ENCODE measurements at places on chromosomes 2 and 18.

GRCh38 chr2:8837795-8838140 lies 355 bp upstream of the KIDINS220 start:
- no peak for DNase-seq

- no peak for DNase-seq
Measured at GRCh38 chr2:2563309-2563860, 232.3 kb upstream of the MYT1L start.

- no peak for DNase-seq
Measured at GRCh38 chr2:153766415-153766814, 105.3 kb upstream of the GALNT13 start.

DNA sequence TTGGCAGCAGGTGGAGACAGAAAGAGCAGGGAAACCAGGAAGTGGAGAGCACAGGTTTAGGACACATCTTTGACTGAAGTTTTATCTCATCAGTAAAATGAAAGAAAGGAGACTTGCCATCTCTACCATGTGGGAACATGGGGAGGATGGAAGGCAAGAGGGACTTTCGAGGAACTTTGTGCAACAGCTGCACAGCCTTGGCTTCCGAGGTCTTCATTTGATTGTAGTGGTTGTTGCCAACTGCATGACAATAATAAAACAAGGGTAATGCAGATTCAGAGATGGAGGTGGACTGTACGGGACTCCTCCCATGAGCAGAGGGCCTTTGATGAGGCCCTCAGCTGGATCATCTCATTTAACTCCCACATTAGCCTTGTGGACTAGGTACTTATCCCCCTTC lies 49.3 kb upstream of the FZD7 start:
- DNase-seq: no peak

- no peak for DNase-seq
Measured at GRCh38 chr2:202353430-202353829, 22.7 kb upstream of the BMPR2 start.

DNA sequence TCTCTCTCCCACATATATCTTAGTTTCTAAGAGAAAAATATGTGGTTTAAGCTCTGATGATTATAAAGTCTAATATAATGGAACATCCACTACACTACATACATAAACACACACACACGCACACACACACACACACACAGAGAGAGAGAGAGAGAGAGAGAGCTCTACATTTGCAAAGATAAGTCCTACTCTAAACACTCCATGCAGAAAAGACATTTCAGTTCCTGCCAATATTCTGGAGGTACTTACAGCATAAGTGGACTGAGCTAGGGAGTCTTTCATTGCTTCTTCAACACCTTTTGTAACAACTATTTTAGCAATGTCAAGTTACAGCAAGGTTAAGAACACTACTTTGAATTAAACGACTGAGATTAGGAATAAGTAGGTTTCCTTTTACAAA lies 80.1 kb downstream of the FIGN start:
- no peak for DNase-seq

- DNase-seq: no peak
Measured at GRCh38 chr2:158573739-158574138, 117.0 kb downstream of the PKP4 start.

DNA sequence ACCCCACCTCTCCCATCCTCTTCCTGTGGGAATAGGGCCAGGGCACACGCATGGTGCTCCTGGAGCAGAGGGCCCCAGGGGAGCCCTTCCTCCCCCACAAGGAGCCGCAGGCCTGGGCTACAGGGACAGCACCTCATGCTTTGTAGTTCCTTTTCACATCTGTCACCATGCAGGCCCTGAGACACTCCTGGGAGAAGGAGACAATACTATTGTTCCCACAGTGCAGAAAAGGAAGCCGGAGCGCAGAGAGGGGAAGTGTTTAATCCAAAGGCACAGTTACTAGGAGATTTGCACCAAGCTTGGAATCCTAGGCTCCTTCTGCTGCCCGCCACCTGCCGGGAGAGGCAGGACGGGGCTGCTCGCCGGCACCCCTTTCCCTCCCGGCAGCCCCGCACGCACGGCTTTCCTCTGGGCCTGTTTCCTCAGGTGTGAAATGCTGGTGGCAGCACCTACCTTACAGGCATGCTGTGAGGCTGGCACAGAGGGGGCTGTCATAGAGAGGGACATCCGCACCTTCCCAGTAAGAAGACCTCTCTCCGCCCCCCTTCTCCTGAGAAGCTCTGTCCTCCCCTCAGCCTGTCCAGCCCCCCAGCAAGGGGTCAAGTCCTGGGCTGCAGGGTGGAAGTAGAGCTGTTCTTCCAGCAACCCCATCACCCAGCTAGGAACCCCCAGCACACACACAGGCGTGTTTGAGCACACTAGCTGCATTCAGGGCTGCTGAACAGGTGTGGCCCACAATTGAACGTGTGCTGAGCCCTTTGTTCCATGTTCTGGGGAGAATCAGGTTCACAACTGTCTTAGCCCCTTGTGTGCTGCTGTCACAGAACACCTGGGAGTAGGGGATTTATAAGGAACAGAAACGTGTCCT lies 62.6 kb downstream of the SMAD7 start:
- no peak for DNase-seq

DNA sequence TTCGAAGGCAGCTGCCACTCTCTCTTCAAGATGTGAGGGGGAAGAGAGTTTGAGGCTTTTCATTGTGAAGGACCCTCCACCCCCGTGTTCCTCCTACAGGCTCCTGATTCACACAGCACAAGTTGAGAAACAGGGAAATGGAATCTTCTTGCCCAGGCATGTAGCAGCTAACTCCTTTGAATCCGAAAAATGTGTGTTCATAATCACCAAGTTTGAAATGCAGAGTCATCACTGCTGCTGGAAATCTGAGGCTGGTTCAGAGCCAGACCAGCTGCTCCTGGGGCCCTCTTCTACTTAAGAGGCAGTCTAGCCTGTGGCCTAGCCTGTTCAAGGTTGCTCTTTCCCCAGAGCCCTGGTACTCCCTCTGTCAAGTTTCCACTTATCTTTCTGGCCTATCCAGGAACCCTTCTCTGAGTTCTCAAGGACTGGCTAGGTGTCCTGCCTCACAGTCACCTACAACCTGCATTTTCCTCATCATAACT lies 166.4 kb downstream of the TMEM247 start:
- DNase-seq: no peak

DNA sequence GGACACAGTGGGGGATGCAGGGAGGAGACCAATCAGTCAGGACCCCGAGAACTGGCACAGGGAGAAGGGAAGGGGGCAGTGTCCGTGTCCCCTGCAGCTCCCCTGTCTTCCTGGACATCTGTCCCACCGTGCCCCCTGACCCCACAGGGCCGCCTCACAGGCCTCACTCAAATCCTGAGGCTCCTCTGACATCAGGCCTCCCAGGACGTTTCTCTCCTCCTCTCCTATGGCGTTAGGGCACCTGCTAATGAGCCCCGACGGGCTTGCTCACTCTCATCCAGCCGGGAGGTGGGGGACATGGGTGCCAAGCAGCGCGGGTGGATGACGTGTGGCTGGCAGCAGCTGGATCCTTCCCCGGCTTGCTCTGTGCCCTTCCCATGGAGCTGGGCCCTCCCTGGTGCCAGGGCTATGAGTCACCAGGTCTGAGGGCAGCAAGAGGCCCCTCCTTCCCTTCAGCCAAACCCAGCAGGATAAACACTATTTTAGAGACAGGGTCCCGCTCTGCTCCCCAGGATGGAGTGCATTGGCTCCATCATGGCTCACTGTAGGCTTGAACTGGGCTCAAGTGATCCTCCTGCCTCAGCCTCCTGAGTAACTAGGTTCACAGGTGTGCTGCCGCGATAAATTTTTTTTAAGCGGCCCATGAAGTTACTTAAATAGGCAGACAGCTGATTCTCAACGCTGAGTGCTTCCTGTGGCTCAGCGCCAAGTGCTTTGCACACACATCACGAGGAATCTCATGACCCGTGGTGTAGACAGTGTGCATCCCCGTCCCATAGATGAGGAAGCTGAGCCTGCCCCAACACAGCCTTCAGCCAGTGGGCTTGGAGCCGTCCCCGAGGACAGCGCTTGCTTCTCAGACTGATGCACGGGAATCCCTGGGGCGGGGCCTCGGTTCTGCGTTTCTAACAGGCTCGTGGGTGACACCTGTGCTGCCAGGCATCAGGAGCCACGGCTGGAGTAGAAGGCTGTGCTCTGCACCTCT lies 64.5 kb upstream of the HDAC4 start:
- peak; percentile 77 for DNase-seq

DNA sequence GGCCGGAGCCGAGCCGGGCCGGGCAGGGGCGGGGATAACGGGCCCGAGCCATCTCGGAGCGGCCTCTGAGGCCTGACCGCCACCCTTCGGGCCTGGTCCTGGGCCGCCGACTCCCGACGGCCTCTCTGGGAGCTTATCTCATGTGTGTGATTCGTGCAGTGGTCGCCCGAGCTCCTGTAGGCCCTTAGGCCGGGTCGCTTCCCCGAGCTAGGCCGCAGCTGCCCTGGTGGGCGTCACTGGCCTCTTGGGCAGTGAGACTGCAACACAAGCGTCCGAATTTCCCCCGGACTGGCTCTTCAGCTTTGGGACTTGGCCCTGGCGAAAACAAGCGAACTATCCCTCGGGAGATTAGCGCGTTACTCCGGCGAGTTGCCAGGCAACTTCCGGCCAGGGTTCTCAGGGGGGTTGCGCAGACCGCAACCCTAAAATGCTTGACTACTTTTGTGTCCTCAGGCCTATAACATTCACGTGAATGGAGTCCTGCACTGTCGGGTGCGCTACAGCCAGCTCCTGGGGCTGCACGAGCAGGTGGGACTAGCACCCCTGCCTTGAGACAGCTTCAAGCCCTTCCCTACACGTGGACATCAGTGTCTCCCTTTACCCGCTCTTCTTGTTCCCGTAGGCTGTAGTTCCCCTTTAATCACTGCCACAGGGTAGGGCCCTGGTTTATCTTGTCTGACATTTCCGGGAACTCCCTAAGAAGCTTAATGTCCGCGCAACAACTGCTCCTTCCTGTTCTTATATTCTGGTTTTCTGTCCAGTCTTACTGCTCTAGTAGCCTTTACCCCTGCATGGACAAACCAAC lies 602 bp downstream of the SNX17 start:
- peak; percentile 57 for DNase-seq

All from CD4-positive, alpha-beta T cell treated with Interferon gamma for 1 hour (primary cell).